PC-3 (cell line): ENCODE measurements at places on chromosomes 12 and 14. TPM values are rescaled to one million over a fixed set of nuclear protein-coding genes. Genes with fewer than 3 reads are reported as not detected.

BCL2L2 gene
- total RNA-seq = 32.4 and 33.5 TPM in 2 replicates

TOMM20L gene
- total RNA-seq = not detected in 2 replicates

RHNO1 gene
- total RNA-seq = 42.0 and 43.3 TPM in 2 replicates

KCNC2 gene
- total RNA-seq = not detected in 2 replicates

CLEC2B gene
- not detected in 2 replicates for total RNA-seq

GLT8D2 gene
- 1.6 TPM in 2 replicates for total RNA-seq

MORN3 gene
- 1.6 and 1.7 TPM in 2 replicates for total RNA-seq

GPR68 gene
- total RNA-seq = 0.35 and 1.5 TPM in 2 replicates

PLA2G1B gene
- not detected in 2 replicates for total RNA-seq

OASL gene
- total RNA-seq = 6.4 and 7.6 TPM in 2 replicates

ENDOU gene
- not detected in 2 replicates for total RNA-seq

GPD1 gene
- total RNA-seq = 0.11 and 0.40 TPM in 2 replicates

CLEC14A gene
- not detected in 2 replicates for total RNA-seq

HOXC10 gene
- 0.69 and 2.9 TPM in 2 replicates for total RNA-seq

KLHL33 gene
- total RNA-seq = 0.17 TPM in 1 of 2 replicates, not detected in the other

SSTR1 gene
- total RNA-seq = 0.07 and 0.23 TPM in 2 replicates

ABCC9 gene
- total RNA-seq = 0.23 and 0.33 TPM in 2 replicates

PRICKLE1 gene
- total RNA-seq = 16.2 and 17.2 TPM in 2 replicates

WSCD2 gene
- not detected in 2 replicates for total RNA-seq

IL25 gene
- total RNA-seq = not detected in 2 replicates

GPR135 gene
- total RNA-seq = 6.7 and 10.3 TPM in 2 replicates

RDH12 gene
- total RNA-seq = not detected in 2 replicates

GLIPR1L1 gene
- total RNA-seq = not detected in 2 replicates

TGM1 gene
- 2.6 and 3.2 TPM in 2 replicates for total RNA-seq

RNF212B gene
- not detected in 2 replicates for total RNA-seq

KRT82 gene
- 0.29 TPM in 1 of 2 replicates, not detected in the other for total RNA-seq

FAM181A gene
- not detected in 2 replicates for total RNA-seq

ASCL1 gene
- total RNA-seq = not detected in 2 replicates

FAM186B gene
- total RNA-seq = 0.80 and 1.1 TPM in 2 replicates

KRT78 gene
- total RNA-seq = 0.12 and 0.15 TPM in 2 replicates

CREBL2 gene
- total RNA-seq = 11.7 and 14.2 TPM in 2 replicates

KRT5 gene
- total RNA-seq = not detected in 2 replicates

PRKD1 gene
- 1.2 and 3.0 TPM in 2 replicates for total RNA-seq

TNS2 gene
- 13.1 and 30.3 TPM in 2 replicates for total RNA-seq

TMEM119 gene
- not detected in 2 replicates for total RNA-seq

ADCY4 gene
- total RNA-seq = 0.04 TPM in 1 of 2 replicates, not detected in the other

FBLN5 gene
- 0.17 and 0.58 TPM in 2 replicates for total RNA-seq

CEP170B gene
- 33.2 and 53.4 TPM in 2 replicates for total RNA-seq

APOF gene
- total RNA-seq = not detected in 2 replicates

ST8SIA1 gene
- not detected in 2 replicates for total RNA-seq

CLEC12A gene
- not detected in 2 replicates for total RNA-seq

GDF3 gene
- total RNA-seq = not detected in 2 replicates

STYK1 gene
- 4.3 and 8.6 TPM in 2 replicates for total RNA-seq

SOAT2 gene
- 0.07 and 0.86 TPM in 2 replicates for total RNA-seq

MNAT1 gene
- total RNA-seq = 88.6 and 95.7 TPM in 2 replicates
